Mucosa of gallbladder (tissue), 1 donor: ENCODE measurements at places on chromosomes 13 and 19.
A peak's percentile ranks its signal among the peaks of the same experiment; 100 is the strongest.

GRCh38 chr13:111474136-111475002 is 153.9 kb downstream of the TEX29 start:
- DNase-seq, result no peak

DNA sequence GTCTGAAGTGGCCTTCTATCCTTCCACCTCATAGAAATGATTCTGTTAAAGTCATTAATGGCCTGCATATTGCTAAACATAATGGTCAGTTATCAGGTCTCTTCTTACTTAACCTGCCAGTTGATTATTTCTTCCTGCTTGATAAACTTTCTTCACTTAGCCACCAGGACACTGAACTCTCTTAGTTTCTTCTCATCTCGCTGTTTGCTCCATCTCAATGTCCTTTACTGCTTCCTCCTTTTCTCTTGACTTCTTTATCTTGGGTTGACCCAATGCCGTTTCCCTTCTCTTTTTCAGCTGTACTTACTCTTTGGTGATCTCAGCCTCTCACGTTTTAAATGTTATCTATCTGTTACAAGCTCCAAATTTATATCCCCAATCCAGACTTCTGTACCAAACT is 17.1 kb upstream of the CLC start:
- no peak for DNase-seq

- no peak for DNase-seq
Observed at GRCh38 chr13:28145049-28145448, 6.7 kb downstream of the PAN3 start.

DNA sequence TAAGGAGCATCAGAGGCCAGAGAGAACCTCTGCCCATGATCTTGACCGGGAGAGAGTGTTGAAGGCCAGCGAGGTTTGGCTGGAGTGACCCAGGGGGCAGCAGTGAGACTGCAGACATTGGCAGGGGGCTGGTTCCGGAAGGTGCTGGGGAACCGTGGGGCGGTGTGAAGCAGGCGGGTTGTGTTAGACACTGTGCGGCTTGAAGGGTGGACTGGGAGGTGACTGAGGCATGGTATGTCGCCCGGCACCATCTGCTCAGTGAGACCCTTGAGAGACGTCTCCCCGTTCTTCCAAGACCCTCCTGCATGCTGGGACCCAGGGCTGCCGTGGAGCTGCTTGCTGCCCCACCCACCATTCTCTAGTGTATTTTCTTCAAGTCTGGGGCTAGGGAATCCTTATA is 24.6 kb downstream of the CARM1 start:
- no peak for DNase-seq

DNA sequence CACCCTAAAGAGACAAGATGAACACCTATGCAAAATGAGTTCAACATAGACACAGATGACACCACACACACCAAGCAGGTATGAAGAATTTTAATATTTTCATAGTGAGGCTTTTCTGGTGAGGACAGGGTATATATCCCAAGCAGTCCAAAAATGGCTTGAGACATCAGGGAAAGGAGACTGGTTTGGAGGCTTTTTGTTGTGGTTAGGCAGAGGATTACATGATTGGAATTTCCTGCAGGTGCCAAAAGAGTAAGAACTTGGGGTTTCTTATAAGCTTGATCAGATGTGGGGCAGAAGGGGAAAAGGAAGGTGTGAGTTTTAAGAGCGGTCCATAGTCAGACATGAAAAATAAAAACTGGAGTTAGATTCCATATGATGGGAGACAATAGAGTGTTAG is 420.8 kb upstream of the SLITRK1 start:
- DNase-seq, result no peak

DNA sequence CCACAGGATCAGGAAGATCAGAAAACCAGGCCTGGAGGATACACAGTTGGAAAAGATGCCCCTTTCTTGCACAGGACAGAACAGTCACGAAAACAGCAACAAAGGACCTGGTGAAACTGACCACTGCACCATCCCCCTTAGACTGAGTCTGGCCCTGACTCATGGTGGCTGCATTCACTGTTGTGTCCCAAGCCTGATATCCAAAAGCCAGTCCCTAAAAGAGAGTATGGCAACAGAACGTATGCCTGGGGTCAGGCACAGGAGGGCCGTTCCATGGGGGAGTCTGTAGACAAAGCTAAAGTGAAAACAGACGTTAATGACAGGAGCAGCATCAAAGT is 301.1 kb upstream of the NBEA start:
- DNase-seq, result no peak

GRCh38 chr19:51654783-51655182 is 8.2 kb upstream of the SIGLEC14 start:
- DNase-seq, result no peak

DNA sequence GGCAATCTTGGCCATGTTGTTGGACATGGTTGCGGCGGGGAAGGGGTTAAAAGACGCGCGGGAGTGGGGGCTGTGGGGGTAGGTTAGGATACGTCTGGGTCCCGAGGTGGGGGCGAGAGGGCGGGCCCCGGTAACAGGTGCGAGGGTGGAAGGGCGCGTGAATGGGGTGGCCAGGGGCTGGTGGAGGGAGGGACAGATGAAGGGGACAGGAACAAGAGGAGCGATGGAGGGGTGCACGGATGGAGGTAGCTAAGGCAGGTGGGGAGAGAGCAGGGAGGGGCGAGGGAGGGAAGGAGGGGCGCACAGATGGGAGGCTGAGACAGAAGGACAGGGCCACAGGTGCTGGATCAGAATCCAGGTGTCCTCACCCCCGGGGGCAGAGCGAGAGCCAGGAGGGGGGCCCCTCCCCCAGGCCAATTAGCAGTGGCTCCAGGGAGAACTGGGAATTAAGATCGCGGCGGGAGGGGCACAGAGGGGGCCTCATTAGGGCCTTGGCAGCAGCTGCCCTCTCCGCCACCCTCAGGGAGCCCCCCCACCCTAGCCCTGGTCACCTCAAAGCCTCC is 1.3 kb downstream of the GNG8 start:
- no peak for DNase-seq

GRCh38 chr19:46723471-46723870 is 6.6 kb upstream of the PRKD2 start:
- no peak for DNase-seq

DNA sequence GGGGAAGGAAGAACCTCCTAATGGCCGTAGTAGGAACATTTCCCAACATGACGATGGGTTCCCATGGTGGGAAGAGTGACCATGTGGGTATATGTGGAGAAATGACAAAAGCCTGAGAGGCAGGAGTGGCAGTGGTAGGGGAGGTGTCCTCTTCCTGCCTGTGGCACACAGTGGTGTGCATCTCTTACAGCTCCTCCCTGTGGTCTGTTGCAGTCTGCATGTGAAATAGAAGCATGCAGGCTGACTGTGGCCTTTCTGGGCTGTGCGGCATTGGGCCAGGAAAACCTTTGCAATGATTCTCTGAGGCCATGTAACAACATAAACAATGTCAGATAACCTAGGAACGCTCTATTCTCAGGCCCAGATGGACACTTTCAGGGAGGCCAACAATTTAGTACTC is 84.0 kb downstream of the LACC1 start:
- DNase-seq, result no peak

DNA sequence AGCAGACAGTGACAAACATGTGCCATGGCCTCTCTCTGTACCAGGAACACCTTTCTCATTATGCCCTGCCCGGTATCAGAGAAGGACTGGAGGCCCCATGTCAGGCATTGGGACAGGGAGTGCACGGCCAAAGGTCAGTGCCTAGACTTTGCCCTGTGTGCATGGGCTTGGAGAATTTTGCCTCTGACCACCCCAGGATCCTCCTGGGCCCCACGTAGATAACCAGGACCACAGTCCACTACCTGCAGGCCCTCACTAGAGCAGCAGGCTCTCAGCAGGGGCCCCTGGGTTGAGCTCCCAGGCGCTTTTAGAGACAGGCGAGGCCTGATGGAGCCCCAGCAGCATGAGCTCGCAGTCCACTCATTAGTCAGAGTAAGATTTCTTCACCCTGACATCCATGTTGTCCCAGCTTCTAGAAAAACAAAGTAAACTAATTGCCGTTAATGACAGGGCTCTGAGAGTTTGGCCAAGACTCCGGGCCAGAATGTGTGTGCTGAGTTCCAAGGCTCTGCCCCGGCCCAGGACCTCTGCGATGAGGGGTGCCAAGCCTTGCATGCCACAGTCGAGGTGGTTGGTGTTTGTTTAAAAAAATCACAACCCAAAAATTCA is 42.7 kb downstream of the CAPN12 start:
- peak; percentile 61 for DNase-seq

- no peak for DNase-seq
Observed at GRCh38 chr13:33185853-33186252, 99.7 kb downstream of the STARD13 start.

DNA sequence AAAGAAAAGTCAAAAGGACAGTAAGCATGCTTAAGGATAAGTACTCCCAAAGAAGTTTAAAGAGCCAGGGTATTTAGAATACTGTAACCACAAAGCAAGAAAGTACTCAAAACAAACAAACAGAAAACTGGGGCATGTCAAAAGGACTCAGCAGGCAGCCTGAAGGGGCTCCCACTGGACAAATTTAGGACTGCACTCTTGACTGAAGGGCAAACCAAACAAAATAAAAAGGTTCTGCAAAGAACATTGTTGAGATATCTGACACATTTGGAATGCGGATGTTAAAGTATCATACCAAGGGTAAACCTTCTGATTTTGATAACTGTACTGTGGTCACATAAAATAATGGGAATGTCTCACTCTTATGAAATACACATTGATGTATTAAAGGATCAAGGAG is 157.4 kb downstream of the TNFSF13B start:
- no peak for DNase-seq

GRCh38 chr19:42274065-42274682 is 5.1 kb downstream of the CIC start:
- DNase-seq, result no peak

DNA sequence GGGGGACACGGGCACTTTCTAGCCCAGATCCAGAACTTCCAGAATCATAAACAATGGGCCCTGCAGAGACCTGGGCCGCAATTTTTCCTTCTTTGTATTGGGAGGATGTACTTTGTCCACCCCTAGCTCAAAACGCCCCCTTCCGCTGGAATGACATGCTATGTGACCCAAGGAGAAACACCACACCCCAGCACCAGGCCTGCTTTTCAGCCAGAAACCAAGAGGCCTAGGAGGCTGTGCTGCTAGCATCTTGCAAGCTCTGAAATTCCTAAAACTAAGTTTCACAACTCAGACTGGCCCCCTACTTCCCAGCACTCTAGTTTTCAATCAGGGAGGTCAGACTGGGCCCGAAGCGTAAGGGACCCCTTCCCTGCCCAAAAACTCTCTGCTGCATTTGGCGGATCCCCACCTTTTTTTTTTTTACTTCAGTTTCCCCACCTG is 538 bp downstream of the LSM4 start:
- no peak for DNase-seq

DNA sequence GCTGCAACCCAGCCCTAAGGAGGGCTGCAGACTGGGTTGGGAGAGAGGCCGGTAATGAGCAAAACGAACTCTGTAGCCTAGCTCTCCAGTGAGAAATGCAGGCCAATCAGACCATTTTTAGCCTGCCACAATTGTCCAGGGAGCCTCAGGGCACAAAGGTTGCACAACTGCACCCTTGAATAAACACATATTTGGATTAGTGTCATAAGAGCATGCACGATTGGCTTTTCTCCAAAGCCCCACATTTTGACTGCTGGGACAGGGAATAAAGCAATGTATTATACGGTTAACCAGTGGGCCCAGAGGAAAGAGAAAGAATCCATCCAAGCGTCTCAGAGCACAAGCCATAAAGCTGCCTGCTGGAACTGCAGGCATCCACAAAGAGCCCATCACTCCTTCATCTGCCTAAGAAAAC is 729.4 kb upstream of the SGCG start:
- DNase-seq, result no peak

DNA sequence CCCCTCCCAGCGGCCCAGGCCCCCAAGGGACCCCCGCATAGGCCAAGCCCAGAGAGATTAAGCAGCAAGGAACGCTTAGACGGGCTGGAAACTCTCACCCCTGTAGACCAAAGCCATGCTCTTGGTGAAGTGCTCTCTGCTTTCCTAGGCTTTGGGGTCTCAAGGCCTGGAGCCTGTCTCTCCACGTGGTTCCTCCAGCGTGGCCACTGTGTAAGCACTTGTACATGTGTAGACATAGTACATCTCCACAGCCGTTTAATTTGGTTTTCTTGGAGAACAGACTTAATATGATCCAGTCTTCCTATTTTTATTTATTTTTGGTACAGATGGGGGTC is 1.1 kb downstream of the NUDT19 start:
- DNase-seq, result no peak

- no peak for DNase-seq
Observed at GRCh38 chr19:1840541-1841115, 7.7 kb downstream of the REXO1 start.

GRCh38 chr13:108807841-108808240 is 178.4 kb downstream of the MYO16 start:
- DNase-seq, result no peak
